ENCODE measurements at places on chromosomes 12 and 14.

- no peak for DNase-seq
Observed at GRCh38 chr12:25699454-25699853, 146.4 kb upstream of the LMNTD1 start.

GRCh38 chr14:95481391-95482022, 34.9 kb downstream of the SYNE3 start:
- DNase-seq = no peak

DNA sequence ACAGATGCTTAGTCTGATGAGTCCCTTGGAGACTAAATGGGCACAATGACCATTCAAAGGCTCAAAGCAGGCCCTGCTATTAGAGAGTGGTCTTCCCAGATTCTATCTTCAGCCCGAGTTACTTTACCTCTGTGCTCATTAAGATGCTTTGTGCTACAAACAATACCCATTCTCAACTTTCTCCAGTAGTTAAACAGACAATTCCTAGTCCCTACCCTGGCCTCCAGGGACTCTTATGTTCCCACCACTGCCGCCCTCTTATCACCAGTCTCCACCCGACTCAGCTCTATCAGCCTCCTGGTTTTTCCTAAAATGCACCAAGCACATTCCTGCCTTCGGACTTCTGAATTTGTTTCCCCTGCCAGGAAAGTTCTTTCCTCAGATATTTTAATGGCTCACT, 25.6 kb upstream of the GPHB5 start:
- DNase-seq = no peak

GRCh38 chr12:24853588-24853987, 95.3 kb downstream of the BCAT1 start:
- no peak for DNase-seq

GRCh38 chr12:14771651-14772137, 31.6 kb downstream of the WBP11 start:
- no peak for DNase-seq

- DNase-seq = no peak
Observed at GRCh38 chr12:96400631-96401075, 414 bp upstream of the CDK17 start.

GRCh38 chr12:51809193-51809592, 39.3 kb downstream of the FIGNL2 start:
- no peak for DNase-seq

DNA sequence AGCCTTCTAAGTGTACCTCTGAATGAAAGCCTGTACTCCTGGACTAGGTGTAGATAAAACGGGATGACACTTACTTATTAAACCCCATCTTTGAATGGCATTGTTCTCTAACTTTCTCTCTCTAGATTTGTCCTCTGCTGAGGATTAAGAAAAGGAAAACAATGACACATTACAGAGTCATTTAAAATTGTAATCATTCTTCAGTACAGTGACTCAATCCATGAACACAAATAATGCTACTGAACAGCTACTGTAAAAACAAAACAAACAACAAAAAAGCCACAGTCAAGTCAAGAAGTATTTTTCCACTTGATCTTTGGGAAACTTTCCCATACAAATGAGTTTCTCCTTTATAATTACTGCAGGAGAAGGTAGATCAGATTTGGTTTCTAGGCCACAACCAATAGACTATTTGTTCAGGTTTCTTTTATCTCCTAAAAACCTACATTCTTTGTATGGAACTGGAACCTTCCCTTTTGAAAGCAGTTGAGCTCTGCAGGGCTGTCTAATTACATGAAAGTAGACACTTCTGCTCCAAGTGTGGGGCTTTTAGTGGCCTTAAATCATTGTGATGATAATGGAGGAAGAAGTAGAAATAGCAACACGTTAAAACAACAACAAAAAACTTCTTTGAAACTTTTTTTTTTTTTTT, 219.1 kb downstream of the ESR2 start:
- no peak for DNase-seq

GRCh38 chr14:54642801-54643695, 76.1 kb downstream of the SAMD4A start:
- DNase-seq = no peak

GRCh38 chr14:75234173-75235115, 44.2 kb upstream of the FOS start:
- peak; percentile 65 for DNase-seq

DNA sequence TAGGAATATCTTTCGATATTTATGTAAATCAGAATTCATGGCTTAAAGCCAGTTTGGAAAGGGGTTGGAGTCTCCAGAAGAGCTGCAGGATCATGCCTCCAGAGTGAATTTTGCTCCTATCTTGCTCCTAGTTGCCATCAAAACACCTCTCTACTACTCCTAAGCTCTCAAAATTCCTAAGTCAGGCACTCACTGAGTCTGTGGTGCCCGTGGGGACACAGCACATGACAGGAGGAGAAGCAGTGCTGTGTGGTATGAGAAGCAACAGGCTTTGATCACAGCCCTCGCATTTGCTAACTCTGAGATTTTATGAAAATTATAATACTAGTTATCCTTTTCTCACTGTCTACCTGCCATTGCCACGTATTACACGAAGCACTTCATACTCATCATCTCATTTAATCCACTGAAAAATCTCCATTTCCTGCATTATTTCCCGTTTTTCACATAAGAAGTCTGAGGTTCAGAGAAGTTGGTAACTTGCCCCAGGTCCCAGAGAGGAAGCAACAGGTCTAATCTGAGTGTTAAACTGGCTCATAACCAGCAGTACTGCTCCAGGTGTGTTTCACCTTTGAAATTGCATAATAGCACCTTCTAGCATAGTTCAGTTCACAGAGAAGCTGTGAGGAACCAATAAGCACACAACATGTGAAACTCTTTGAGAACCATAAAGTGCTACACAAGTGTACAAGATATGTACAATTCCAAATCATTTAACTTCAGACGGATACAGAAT, 33.1 kb upstream of the SLC35F4 start:
- no peak for DNase-seq

- no peak for DNase-seq
Observed at GRCh38 chr12:55698241-55698955, 9.3 kb downstream of the ITGA7 start.

DNA sequence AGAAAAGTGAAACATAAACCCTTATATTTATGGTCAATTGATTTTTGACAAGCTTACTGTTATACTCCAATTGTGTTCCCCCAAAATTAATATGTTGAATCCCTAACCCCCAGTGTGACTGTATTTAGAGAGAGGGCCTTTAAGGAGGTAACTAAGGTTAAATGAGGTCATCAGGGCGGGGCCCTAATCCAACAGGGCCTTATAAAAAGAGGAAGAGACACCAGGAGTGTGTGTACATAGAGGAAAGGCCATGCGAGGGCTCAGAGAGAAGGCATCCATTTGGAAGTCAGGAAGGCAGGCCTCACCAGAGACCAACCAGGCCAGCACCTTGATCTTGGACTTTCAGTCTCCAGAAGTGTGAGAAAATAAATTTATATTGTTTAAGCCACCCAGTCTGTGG, 6.5 kb upstream of the VTI1B start:
- DNase-seq = no peak

GRCh38 chr14:75010472-75011093, 7.9 kb downstream of the EIF2B2 start:
- no peak for DNase-seq

- no peak for DNase-seq
Observed at GRCh38 chr12:47366157-47366556, 286.4 kb upstream of the AMIGO2 start.

All from globus pallidus (tissue), 1 donor.